A549 treated with CORT108297 at 1 μM for 4 hours (cell line): ENCODE measurements at places on chromosomes 4 and X. TPM values are rescaled to one million over a fixed set of nuclear protein-coding genes. Genes with fewer than 3 reads are reported as not detected.

RASGEF1B gene
- total RNA-seq, result not detected in 5 replicates

TMPRSS11F gene
- total RNA-seq, result not detected in 5 replicates

PNMA5 gene
- not detected in 5 replicates for total RNA-seq

ABCG2 gene
- 17.3 to 21.0 TPM (median 20.2 TPM) in 5 replicates for total RNA-seq

OPRPN gene
- not detected in 5 replicates for total RNA-seq

MGARP gene
- 0.66 to 0.97 TPM (median 0.83 TPM) in 5 replicates for total RNA-seq

CLDN2 gene
- 7.1 to 9.0 TPM (median 7.8 TPM) in 5 replicates for total RNA-seq

CXCL11 gene
- total RNA-seq, result 0.09 to 0.51 TPM (median 0.18 TPM) in 5 replicates

TBX22 gene
- total RNA-seq, result not detected in 5 replicates

PASD1 gene
- not detected in 5 replicates for total RNA-seq

CT55 gene
- total RNA-seq, result not detected in 5 replicates

MUC7 gene
- total RNA-seq, result not detected in 5 replicates

SCML2 gene
- total RNA-seq, result 7.1 to 9.9 TPM (median 7.9 TPM) in 5 replicates

TRAM1L1 gene
- total RNA-seq, result 0.47 to 0.89 TPM (median 0.55 TPM) in 5 replicates

SPANXA1 gene
- 0.16 to 0.42 TPM (median 0.18 TPM) in 3 of 5 replicates, not detected in the others for total RNA-seq

ZFP92 gene
- total RNA-seq, result 0.35 to 0.65 TPM (median 0.60 TPM) in 5 replicates

SYTL5 gene
- 0.28 to 0.37 TPM (median 0.36 TPM) in 5 replicates for total RNA-seq

PLXNA3 gene
- 9.7 to 17.8 TPM (median 15.3 TPM) in 5 replicates for total RNA-seq

SH3D19 gene
- 21.0 to 29.8 TPM (median 24.9 TPM) in 5 replicates for total RNA-seq

UBE2K gene
- total RNA-seq, result 59.0 to 79.4 TPM (median 75.2 TPM) in 5 replicates

TTC29 gene
- not detected in 5 replicates for total RNA-seq

ZC4H2 gene
- total RNA-seq, result 1.9 to 2.2 TPM (median 2.0 TPM) in 5 replicates

FRMPD4 gene
- 0.02 to 0.07 TPM (median 0.03 TPM) in 5 replicates for total RNA-seq

ETDB gene
- not detected in 5 replicates for total RNA-seq

BRS3 gene
- total RNA-seq, result not detected in 5 replicates

USP17L12 gene
- total RNA-seq, result not detected in 5 replicates

CDS1 gene
- total RNA-seq, result 0.76 to 1.1 TPM (median 0.78 TPM) in 5 replicates

GK2 gene
- total RNA-seq, result not detected in 5 replicates
